ENCODE measurements at places on chromosomes 2 and 18. TPM values are rescaled to one million over a fixed set of nuclear protein-coding genes. Genes with fewer than 3 reads are reported as not detected.

DNA sequence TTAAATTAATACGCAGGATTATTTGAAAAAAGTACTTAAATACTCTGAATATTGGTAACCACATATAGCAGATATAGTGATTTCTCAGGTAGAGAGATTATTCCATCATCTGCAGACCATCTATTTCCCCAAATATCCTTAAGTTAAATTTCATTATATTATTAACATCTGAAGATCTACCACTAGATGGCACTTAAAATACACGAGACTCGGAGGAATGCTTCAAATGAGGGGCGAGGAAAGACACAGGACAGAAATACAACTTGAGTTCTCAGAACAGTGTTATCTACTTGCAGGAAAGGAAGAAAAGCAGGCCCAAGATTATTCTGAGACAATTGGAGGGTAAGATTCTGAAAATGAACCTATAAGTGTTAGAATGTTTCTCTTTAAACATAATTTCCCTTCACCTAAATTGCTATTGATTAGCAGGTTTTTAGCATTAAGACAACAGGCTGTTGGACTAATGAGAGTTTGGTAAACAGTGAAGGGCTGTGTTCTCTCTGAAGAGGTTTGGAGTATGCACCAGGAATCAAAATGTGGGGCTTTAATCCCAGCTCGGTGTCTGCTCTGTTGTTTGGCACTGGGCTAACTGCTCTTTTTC is 76.9 kb upstream of the GCFC2 start:
- peak; percentile 11 for DNase-seq

- DNase-seq, result no peak
These were observed 964 bp upstream of the ST3GAL5 start for GRCh38 chr2:85889627-85890281.

DNA sequence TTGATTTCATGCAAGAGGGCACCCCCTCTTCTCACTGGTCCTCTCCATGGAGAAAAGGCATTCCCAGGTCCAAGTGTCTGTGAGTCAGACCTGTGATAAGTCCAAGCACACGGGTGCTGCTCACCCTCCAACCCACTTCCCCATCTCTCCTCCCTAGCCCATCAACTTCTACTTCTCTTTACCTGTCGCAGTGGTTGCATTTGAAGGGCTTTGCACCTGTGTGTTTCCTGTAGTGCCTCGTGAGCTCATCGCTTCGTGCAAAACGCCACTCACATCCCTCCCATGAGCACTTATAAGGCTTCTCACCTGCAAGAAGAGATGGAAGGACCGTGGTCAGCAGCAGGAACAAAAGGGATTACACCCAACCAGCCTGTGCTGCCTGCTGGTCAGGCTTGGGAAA is 77.5 kb downstream of the KLF7 start:
- no peak for DNase-seq

DNA sequence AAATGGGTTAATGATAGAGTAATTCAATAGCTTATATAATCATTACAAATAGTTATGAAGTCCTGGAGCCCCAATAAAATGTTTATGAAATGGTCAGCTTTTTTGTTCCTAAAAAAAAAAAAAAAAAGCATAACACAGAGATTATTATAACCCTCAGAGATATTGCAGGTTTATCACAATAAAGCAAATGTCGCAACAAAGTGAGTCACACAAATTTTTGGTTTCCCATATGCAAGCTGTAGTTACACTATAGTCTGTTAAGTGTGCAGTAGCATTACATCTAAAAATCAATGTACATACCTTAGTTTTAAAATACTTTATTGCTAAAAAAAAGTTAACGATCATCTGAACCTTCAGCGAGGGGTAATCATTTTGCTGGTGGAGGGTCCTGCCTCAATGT is 20.0 kb downstream of the WDFY1 start:
- no peak for DNase-seq

DNA sequence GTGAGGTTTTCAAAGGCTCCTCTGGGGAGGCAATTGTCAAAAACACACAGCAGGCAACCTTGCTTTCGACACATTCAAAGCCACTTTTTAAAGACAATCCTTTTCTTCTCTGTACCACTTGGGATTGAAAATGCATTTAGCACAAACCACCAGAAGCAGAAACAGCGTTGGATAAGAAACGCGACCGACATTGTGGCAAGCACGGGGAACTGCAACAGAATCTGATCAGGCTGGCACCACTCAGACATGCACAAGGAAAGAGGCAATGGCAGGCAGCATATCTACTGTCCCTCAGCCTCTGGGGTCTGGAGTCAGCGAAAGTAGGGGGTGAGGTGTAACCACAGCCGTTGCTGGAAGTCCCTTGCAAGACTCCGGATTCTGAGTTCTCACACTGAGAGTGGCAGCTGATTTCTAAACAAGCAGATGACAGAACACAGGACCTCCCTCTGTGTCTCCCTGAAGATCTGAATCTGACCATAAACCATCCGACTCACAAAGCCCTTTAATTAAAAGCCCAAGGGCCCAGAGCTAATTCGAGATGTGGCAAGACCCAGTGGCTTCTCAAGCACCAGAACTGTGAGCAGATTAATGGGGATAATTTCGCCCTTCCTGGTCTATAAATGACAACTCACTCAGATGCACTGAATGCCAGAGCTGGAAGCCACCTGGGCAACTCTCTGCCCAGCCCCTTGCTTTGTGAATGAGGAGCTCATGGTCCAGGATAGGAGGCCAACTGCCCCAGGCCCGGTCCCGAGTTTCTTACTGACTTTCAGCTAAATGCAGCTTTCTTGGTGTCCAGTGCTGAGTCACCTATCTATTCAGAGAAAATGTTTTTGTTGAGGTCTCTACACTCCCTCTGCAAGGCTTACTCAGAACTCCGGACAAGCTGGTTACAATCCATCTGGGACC is 29.6 kb downstream of the CYRIA start:
- no peak for DNase-seq

DNA sequence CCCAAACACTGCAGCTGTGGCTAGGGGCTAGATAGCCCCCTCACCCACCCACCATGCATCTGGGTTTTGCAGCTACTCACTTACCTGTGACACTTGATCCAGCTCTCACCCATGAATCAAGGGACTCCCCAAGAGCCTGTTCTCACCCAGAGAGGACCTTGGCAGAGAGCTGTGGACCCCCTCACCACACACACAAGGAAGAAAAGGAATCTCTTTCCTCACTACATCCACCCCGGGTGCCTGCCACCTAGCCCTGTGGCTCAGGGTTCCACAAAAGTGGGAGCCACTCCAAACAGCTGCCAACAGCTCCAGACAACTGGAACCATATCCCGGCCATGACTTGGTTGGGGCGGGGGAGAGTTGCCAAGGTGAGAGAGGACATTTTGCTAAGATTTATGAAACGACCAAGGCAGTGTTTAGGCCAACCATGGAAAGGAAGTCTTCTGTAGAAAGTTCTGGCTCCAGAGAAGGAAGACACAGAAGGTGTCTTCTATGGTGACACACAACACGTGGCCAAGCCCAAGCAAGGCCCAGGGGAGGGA is 522.1 kb upstream of the RAB6C start:
- DNase-seq, result no peak

DNA sequence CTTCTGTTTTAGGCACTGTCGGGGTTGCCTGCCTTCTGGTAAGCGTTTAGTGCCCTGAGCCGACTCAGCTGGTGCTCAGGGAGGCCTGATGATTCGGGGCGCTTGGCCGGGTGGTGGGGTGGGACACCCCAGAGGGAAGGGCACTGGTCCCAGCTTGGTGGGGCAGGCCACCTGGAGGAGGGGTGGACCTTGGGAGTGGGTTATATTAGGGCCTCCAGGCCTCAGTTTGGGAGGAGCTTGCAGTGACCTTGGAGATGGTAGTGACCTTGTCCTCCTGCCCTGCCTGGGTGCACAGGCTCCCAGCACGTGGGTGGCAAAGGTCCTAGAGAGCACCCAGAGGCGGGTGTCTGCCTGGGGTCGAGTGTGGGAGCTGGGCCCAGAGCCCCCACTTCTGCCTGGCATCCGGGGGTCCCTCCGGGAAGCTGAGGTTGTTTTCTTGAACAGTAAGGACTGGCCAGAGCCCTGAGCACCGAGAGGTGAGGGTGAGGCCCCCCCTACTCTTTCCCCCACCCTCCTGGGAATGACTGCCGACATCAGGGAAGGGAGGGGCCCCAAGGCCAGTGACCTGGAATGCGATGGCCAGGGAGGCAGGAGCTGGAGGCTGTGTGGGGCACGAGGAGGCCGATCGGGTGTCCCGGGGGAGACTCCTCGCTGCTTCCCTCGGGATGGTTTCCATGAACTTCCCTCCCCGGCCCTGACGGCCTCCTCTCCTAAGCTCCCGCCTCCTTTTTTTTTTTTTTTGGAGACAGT is 61.3 kb downstream of the HPCAL1 start:
- DNase-seq, result no peak

- DNase-seq, result no peak
These were observed 771.6 kb downstream of the DPP10 start for GRCh38 chr2:115214050-115214449.

- DNase-seq, result no peak
These were observed 437.7 kb downstream of the PTPRM start for GRCh38 chr18:8004792-8005191.

- DNase-seq, result no peak
These were observed 80.3 kb downstream of the DYNAP start for GRCh38 chr18:54671291-54671881.

DNA sequence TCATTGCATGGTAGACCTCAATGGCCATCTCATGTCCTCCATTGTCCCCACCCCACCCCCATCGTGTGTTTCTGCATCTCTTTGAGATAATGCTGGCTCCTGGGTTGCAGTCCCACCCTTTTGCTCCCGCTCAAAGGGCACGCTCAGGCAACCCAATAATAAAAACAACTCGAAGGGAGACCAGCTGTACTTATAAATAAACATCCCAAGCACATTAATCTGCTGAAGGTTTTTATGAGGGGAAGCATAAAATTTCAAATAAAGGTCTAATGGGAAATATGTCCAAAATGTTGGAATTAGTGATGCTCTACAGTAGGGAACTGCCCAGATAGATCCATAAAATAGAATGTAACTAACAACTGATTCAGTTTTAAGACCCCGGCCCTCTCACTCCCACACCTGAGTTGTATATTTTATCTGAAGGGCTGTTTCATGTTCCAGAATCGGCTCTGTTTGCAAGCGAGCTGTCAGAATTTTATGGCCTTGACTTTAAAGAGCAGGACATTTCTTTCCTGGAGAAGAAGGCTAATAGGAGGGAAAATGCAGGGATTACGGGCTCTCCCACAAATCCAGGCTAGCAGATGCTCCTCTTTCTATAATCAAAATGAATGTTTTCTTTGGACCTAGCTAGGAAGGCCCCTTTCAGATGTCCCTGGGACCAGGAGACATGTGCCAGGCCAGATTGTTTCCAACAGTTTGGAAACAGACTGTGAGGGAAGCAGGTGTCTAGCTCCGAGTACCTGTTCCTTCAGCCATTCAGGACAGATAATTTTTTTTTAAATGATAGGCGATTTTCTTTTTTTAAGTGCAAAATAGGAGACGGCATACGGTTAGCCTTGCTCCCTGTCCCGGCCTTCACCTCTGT is 103.7 kb downstream of the APOB start:
- no peak for DNase-seq

FER1L5 gene
- polyA plus RNA-seq, result 3.4 TPM

PLGLB2 gene
- not detected for polyA plus RNA-seq

HOXD11 gene
- not detected for polyA plus RNA-seq

ZBTB7C gene
- polyA plus RNA-seq, result 4.0 TPM

ATP6V1B1 gene
- 2.1 TPM for polyA plus RNA-seq

KIAA2012 gene
- 0.37 TPM for polyA plus RNA-seq

RALBP1 gene
- 39.5 TPM for polyA plus RNA-seq

LYPD6B gene
- not detected for polyA plus RNA-seq

CCDC74B gene
- 1.1 TPM for polyA plus RNA-seq
